Lung microvascular endothelial cell (primary cell): ENCODE measurements at places on chromosomes 13 and 19. TPM values are rescaled to one million over a fixed set of nuclear protein-coding genes. Genes with fewer than 3 reads are reported as not detected.

FCER2 gene
- total RNA-seq, result not detected in 2 replicates

ZSCAN4 gene
- not detected in 2 replicates for total RNA-seq

DNA sequence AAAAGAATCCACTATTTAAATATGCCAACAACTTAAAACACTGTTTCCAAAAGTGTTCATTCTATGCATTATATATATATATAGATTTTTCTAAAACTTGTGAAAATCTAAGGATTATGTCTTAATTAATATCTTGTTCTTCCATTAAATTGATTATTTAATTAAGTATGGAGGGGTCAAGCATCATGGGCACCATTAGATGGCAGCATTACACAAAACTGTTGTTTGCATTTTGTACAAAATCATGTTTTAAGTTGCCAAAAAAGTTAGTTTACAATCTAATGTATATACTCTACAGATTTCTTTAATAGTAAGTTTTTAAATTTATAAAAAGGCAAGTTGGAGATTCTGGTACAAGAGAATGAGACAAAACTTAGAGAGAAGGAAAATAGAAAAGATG, 213.2 kb upstream of the EDNRB start:
- DNase-seq, result peak; percentile 13

DNA sequence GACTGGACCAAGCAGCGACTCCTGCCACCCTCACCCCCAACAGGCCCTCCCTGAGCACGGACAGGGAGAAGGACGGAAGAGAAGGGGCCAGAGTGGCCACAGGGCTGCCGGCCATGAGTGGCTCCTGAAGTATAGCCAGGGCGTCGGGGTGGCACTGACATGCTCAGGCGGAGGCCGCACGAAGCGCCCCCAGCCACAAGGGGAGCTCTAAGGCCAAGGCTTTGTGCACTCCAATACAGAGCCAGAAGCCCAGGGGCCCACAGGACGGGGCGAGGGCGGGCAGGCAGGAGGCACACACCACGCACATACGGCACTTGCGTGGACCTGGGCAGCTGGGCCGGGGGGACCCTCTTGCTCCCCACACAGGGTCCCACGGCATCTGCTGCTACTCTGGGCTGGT, 52.0 kb downstream of the KLF2 start:
- peak; percentile 31 for DNase-seq

GRCh38 chr13:76756451-76756850, 129.8 kb downstream of the KCTD12 start:
- no peak for DNase-seq
